ENCODE measurements at places on chromosomes 16 and 17.

- H3K4me1 ChIP-seq = peaks cover 83% of the 10 kb centered on the region
- no peaks in the 10 kb centered on the region for H3K27me3 ChIP-seq
- peaks cover 62% of the 10 kb centered on the region for H3K36me3 ChIP-seq
- no peak for DNase-seq
- peak overlapping the region; percentile 89 for H3K27ac ChIP-seq
These were observed 38.8 kb downstream of the ERN1 start for GRCh38 chr17:64091116-64091515.

DNA sequence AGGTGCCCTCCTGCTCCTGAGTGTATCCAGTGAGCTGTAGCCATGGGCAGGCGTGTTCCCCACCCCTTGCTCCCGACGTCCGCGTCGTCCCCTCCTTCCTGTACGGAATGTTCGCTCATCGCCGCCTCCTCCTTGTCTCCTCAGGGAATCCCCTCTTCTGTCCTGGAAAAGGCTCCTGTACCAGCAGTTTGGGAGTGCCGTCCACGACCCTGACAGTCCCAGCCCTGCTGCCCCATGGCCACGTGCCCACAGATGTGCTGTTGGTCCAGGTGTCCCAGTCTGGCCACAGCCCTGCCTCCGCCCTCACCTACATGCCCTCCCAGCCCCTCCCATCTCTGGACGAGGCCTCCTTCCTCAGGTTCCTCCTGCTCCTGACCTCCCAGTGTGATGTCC, 30.2 kb downstream of the OR1D5 start:
- no peaks in the 10 kb centered on the region for H3K27me3 ChIP-seq
- no peaks in the 10 kb centered on the region for H3K4me1 ChIP-seq
- no peak overlapping the region for H3K27ac ChIP-seq
- H3K4me3 ChIP-seq = no peak overlapping the region
- H3K36me3 ChIP-seq = no peaks in the 10 kb centered on the region

DNA sequence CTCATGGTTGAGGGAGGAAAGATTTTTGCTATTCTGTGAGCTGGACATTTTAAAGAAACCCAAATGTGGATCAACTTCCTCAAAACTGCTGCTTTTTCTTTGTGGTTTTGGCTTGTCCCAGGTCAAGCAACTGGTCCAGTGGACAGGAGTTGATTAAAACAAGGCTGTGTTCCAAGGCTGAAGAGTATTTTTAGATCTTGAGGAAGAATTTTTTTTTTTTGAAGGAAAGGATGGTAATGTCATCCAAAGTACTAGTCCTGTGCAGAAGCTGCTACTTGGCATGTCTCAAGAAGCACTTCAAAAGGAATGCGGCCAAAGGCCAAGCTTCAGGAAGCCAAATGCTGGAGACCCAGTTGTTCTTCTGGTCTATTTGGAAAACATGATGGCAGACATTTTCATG, 8.0 kb upstream of the MYH2 start:
- no peak overlapping the region for H3K27ac ChIP-seq
- DNase-seq = no peak
- no peaks in the 10 kb centered on the region for H3K36me3 ChIP-seq
- H3K4me1 ChIP-seq = no peaks in the 10 kb centered on the region
- H3K4me3 ChIP-seq = no peak overlapping the region

- H3K4me3 ChIP-seq = peak overlapping the region; percentile 34
- peaks cover 57% of the 10 kb centered on the region for H3K36me3 ChIP-seq
- peaks cover 63% of the 10 kb centered on the region for H3K4me1 ChIP-seq
- H3K27ac ChIP-seq = peak overlapping the region; percentile 19
These were observed 3.5 kb downstream of the ATP2A3 start for GRCh38 chr17:3960764-3961163.

GRCh38 chr17:44345454-44346026, 438 bp downstream of the GRN start:
- H3K36me3 ChIP-seq = peaks cover 4% of the 10 kb centered on the region
- peak; percentile 59 for DNase-seq
- peaks cover 31% of the 10 kb centered on the region for H3K27me3 ChIP-seq
- peaks cover 28% of the 10 kb centered on the region for H3K4me1 ChIP-seq
- H3K27ac ChIP-seq = peak overlapping the region; percentile 51
- peak overlapping the region; percentile 87 for H3K4me3 ChIP-seq

Measured in activated naive CD4-positive, alpha-beta T cell treated with anti-CD3 and anti-CD28 coated beads, Interleukin-2, amount 10 ng/mL, durations not matched to agents 7 days and 5 days (primary cell).